ENCODE measurements at places on chromosomes 1 and 21.

GRCh38 chr1:59485171-59485570, 188.3 kb downstream of the FGGY start:
- DNase-seq: no peak

DNA sequence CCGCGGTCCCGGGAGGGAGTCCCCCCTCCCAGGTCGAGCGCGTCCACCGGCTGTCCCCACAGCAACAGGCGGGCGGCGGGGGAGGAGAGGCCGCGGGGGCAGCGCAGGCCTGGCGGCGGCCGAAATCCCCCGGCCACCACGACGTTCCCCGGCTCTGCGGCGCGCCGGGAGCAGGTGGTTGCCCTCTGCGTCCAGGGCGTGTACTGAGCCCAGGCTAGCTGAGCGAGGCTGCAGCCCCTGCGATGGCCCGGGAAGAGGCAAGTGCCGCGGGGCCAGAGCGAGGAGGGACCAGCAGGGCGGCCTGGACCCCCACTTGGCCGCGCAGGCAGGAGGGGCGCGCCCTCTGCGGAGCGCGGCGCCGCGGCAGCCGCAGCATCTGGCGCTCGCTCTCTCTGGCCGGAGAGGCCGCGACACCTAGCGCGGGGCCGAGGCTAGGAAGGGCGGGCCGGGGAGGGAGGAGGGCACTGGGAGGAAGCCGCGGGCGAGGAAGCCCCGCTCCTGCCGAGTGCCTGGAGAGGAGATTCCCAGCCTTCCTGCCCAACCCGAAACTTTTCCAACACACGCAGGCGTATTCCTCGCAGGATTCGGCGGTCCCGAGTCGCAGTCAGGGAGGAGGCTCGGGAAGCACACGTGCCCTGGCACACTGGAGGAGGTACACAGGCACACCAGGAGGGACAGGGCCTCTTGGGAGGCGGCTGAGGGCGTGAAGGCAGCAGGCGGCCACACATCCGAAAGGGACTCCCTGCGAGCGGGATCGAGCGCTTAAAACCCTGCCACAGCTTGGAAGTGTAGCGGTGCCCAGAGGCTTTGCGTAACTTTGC, 4.9 kb upstream of the PROX1 start:
- DNase-seq: no peak

DNA sequence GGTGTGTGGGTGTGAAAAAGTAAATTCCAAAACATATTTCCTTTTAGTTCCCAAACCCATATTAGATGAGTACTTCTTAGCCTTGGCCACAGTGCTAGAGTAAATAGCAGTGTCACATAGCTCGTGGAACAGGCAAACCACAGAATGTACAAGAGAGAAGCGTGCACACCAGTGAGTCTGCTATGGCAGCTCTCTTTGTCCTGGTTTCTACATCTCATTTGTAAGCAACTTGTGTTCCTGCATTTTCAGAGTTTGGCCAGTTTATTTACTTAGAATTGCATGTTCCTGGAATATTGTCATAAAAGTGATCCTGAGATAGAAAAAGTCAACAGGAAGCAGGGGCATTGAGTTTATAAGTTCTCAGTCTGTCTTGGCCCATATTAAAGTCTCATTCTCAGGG, 142.1 kb downstream of the DHRS3 start:
- DNase-seq: no peak

- DNase-seq: peak; percentile 40
These were observed 98.8 kb downstream of the RASAL2 start for GRCh38 chr1:178192686-178193085.

DNA sequence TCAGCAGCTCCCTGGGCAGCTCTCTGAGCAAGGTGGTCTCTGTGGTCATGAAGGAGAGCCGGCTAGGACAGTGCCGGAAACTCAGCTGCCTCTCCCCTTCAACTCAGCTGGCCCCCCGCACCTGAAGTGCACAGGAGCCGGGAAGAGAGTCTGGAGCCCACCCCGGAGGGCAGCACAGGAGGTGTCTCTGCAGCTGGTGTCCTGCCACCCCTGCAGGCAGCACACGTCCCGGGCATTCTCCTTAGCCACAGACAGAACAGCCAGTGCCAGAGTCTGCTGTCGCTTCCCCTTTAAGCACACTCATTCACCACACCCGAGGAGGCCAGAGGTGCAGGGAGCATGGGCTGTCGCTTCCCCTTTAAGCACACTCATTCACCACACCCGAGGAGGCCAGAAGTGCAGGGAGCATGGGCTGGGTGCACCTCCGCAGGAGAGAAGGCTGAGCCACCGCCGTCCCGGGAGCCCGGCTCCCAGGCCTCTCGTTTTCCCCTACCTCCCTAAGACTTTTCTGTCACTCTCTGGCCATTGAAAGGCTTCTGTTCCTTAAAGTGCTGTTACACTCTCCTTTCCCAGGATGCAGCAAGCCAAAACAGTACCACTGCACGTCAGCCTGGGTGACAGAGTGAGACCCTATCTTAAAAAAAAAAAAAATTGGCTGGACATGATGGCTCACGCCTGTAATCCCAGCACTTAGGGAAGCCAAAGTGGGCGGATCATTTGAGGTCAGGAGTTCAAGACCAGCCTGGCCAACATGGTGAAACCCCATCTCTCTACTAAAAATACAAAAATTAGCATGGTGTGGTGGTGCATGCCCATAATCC, 16.9 kb upstream of the SAMD11 start:
- no peak for DNase-seq

DNA sequence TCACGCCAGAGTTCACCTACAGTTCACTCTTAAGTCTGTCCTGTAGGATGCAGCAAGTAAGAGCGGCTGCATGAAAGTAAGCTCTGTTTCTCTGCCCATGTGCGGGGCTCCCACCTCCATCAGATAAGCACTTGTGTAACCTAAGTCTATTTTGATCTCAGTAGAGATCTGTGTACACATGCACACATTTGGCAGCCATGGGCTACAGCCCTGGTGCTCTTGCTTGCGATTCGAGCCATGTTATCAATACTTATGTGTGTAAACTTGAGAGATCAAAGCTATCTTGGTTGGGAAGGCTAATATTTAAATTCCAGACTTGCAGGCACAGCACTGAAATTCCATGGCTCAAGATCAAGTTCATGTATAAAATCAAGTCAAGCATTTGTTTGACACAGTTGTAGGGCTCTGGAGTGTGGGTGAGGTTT, 244.7 kb upstream of the FGGY start:
- no peak for DNase-seq

DNA sequence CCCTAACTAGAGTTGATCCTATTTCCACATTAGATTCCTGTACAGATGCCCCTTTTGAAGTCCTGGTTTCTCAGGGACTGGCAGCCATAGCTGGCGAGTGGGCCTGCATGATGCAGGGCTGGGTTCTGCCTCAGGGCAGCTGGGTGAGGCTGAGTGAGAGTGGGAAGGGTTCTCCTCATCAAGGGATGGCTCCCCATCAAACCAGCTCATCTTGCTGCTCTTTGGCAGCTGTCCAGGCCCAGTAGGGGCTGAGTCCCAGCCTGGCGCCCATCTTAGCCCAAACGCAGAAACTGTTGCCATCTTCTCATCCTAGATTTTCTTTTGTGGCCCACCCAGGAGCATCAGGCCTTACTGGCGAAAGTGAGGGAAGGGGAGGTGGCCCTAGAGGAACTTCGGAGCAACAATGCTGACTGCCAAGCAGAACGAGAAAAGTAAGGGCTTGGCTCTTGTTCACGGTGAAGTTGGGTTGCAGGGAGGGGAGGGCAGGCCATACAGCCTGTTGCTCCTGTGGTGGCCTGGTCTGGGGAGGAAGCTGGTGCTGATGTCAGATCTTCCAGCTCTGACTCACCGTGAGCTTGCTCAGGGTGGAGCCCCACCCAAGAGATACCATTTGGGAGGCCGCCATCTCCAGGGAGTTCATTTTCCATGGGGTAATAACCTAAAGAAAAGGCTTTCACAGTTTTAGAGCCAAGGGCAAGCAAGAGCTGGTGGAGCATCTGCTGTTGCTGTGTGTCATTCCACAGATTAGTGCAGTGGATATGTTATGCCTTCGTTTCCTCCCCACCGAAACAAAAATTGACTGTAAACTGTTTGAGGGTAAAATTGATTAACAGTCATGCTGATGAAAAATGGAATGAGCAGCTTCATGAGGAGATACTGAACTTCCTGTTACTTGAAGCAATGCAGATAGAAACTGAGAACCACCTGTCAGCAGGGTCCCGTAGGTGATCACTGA, 34.7 kb downstream of the TUFT1 start:
- DNase-seq: peak; percentile 86

DNA sequence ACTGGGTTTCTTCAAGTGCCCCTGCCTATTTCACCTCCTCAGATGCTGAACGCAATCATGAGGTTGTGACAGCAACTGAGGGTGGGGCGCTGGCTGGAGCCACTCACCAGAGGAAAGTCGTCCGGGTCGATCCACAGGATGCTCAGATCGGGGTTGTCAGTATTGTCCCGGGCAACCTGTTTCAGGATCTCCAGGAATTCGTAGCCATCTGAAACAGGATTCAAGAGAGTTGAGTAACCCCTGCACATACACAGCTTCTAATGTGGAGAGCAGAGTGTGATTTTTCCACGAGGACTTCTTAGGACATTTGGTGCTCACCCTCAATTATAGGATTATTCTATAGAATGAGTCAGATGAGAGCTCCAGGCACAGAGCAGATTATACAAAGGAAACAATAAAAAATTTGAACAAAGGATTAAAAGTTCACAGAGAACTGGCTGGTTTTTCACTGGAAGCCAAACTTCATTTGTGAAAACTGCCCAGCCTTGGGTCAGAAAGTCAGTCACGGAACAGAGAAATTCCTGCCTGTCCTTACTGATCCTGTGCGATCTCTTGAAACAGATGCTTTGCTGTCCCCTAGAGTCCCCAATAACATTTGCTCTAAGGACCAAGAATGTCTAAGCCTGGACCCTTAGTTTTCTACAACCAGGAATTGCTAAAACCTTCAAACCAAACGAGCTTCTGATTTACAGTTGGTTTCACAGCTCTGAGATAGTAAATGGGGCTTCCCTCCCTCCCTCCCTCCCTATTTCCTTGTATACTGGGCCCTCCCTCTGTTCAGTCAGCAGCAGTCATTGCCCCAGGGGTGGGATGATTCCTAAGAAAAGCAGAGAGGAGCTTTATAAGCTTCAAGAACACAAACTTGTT, 63.2 kb downstream of the CASQ2 start:
- no peak for DNase-seq

DNA sequence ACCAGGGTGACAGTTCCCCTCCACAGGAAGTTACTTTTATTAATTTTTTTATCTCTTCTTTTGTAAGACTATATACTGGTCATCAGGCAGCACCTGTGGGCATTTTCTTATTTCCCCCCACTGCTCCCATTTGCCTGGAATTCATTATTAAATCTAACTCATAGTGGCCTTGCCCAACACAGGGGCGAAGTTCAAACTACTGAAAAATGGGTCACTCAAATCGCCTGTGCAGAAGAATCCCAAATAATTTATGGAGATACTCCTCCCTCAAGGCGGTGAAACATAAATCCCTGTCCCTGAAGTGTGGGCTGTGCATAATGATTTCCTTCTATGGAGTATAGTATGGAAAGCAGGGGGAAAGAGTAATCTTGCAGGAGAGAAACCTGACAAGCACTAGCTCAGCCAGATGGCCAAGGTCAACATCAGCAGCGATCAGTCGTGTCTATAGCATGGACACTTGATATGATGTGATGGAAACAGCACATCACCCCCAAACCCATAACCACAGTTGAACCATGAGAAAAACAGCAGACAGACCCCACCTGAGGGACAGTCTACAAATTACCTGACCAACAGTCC, 7.9 kb downstream of the CAMK2N1 start:
- no peak for DNase-seq

DNA sequence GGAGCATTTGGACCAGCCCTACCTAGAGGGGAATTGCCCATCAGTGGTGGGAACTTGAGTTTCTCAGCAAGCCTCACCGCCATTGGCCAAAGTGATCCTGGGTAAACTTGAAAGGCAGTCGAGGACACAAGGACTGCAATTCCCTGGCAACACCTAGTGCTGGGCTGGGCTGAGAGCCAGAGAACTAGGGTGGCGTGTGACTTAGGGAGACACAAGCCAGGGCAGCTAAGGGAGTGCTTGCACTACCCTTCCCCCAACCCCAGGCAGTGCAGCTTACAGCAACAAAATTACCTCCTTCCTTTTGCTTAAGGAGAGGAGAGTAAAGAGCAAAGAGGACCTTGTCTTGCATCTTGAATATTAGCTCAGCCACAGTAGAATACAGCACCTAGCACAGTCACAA, 176.9 kb upstream of the PRMT6 start:
- no peak for DNase-seq

- DNase-seq: no peak
These were observed 7.6 kb downstream of the NHLH1 start for GRCh38 chr1:160374306-160375110.

Measured in HS-27A (cell line).